ENCODE measurements at places on chromosomes 7 and 10.

DNA sequence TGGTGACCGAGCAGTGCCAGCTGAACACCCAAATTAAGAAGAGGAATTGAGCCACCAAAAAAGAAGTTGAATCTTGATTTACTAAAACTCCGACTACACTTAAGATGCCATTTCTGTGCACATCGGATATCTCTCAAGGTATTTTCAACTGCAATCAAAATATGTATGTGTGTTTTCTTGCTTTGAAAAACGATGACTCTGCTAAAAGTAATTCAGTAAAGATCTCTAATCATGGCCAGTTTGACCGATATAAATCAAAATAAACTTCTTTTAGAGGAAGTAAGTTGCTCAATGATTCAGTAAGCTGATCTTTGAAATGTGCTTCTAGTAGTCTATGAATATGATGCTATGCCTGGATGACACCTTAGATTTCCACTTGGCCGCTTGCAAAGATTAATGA lies 453.5 kb upstream of the TPK1 start:
- DNase-seq: no peak

DNA sequence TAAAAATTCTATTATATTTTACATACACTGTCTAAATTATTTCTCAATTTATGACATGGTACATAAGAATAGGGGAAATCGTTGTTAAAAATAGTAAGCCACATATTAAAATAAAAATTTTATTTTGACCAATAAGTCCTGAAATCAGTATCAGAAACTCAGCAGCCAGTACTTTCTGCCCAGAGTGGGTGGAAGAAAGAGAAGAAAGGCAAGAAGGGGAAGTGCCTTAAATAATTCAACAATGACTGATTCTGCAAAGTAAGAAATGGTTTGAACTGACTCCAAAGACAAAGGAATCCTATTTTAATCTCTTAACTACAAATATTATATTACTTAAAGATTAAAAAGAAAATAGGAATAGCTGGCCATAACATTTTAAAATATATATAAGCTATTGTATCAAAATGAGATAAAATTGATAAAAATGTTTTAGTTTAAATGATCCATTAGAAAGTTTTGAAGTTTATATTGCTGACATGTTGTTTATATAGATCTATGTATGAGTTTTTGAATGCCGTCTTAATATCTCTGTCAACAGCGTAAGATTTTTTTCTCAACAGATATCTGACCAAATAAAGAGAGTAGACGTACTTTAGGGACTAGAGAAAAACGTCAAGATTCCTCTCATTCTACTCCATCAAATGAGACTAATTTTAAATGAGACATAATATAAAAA lies 30.2 kb upstream of the NRCAM start:
- DNase-seq: no peak

- DNase-seq: no peak
Observed at GRCh38 chr7:7294911-7295310, 112.6 kb downstream of the C1GALT1 start.

DNA sequence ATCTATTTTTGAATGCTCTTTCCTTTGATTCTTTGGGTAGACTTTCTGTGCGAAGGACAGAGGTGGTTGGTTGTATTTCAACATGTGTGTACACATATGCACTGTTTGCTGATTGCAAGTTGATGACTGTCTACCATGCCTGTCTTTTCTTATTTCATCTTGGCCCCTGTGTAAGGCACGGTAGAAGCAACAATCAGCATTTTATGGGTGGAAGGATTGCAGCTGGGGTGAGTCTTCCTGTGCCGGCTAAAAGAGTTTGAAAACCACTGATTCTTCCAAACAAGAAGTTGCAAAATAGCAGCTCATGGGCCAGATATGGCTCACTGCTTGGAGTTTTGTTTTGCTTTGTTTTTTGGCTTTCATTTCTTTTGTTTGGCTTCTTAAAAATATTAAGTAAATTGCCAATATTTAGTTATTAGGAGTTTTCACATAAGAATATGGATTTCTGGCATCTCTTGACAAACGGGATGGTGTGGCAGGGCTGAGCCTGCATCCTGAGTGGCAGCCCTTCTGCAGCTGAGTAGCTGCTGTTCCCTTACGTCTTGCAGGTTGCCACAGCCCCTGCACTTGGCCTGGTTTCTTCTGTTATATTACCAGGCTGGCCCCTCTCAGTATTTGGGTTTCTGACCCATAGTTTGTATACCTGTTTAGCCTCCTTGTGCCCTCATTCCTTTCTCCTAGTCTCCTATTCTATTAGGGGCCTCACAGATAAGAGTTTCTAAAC lies 7.2 kb downstream of the ZNF862 start:
- DNase-seq: no peak

GRCh38 chr7:87506246-87507180 lies 31.0 kb upstream of the ABCB4 start:
- DNase-seq: no peak

GRCh38 chr10:809671-810350 lies 120.3 kb upstream of the DIP2C start:
- no peak for DNase-seq

DNA sequence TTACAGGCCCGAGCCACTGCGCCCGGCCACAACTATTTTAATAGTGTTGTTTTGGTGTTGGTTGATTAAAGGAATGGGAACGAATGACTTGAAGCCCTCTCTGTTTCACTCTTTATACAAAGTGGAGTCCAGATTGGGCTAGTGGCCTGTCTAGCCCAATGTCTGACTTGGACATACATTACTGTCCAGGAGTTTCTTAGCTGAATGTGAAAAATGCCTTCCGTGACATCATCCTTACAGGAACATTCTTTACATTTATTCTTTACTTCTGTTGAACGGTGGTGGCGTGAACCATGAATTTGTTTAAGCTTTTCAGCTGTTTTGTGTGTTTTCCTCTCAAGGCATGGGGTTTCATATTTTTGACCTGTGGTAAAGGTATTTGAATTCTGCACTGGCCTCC lies 67.9 kb downstream of the DAGLB start:
- no peak for DNase-seq

DNA sequence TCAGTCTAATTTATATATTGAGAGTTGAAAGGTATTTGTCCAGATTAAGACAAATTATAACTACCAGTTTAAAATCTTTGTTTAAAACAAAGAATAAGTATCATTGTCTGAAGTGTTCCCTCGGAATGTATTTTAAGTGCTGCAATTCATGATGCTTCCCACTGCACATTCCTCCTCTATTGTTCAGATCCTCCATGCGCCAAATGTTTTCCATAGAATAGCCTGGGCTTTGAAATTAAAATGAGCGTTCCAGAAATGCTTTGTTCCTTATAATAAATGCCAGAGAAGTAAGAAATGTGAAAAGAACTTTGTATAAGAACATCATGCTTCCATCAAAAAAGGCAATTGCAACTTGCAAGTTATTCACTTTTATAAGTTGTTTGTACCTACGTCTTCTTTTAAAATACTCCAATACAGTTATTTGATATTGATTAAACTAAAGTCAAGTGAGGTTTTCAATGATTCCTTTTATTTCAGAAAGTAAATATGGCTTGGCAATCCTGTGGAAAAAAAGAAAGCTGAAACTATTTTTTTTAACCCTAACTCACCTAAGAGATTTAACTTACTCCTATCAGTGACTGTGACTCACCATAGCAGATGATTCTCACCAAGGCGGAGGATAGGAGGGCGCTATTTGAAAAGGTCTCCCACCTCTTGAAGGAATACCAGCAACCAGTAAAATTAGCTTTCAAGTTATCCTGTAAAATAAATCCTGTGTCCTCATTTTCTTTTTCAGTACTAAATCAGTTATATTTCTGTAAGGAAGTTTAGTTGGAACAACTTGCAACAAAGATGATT lies 85.8 kb downstream of the CTNNA3 start:
- no peak for DNase-seq

- peak; percentile 7 for DNase-seq
Observed at GRCh38 chr10:73110345-73110849, at the start of gene NUDT13. Gene NUDT13 (plus strand): TSS chr10:73110455. CDS start chr10:73114366, 3,911 bp downstream.

- no peak for DNase-seq
Observed at GRCh38 chr10:79047875-79048638, 20.7 kb upstream of the ZMIZ1 start.

DNA sequence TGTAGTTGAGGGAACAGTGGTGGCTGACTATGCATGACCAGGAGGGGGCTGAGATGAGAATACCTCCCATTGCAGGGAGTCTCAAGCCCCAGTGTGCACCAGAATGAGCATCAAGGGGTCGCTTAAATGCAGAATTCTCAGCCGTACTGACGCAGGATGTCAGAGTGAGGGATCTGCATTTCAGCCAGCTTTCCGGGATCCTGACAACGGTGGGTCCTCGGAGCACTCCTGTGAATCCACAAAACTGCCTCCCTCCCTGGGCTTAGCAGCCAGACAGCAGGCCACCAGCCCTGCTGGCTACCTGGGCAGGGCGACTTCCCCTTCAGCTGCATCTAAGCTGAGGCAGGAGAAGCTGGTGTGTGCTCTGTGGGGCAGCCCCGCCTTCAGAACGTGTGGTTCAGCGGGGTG lies 21.8 kb upstream of the LOXL4 start:
- no peak for DNase-seq

DNA sequence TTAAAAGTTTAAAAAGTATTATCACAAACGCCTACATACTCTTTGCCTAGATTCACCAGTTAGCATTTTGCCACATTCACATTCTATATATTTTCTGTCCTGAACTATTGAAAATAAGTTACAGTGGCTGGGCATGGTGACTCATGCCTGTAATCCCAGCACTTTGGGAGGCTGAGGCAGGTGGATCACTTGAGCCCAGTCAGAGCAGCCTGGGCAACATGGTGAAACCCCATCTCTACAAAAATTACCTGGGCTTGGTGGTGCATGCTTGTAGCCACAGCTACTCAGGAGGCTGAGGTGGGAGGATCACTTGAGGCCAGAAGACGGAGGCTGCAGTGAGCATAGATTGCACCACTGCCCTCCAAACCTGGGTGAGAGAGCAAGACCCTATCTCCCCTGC lies 5.3 kb downstream of the ARPC1A start:
- DNase-seq: no peak
